Stimulated activated CD8-positive, alpha-beta memory T cell treated with anti-CD3 and anti-CD28 coated beads, Interleukin-7, amount 100 ng/mL, for 1 hour (primary cell): ENCODE measurements at places on chromosomes 2 and 18.

- DNase-seq, result no peak
These were observed 38.6 kb upstream of the EPHA4 start for GRCh38 chr2:221610675-221611074.

- no peak for DNase-seq
These were observed 129.6 kb downstream of the PPP1R1C start for GRCh38 chr2:182115258-182115657.

- no peak for DNase-seq
These were observed 193.0 kb upstream of the CYP26B1 start for GRCh38 chr2:72340665-72341064.

DNA sequence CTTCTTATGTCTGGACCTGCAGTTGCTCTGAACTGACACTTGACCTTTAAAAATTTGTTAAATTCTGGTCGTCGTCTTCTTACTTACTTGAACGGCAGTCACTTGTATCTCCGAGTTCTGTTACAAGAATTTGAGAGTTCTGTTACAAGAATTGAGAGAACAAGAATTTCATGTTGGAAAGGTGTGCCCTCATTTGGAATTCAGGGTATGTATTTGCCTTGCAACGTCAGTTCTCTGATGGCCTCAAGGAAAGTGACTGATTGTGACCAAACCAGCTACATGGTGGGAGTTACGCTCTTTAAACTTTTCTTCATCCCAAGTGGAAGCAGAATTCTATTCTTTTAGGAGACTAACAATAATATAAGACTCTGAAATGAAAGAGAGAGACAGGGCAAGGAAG, 320.0 kb upstream of the TRIB2 start:
- no peak for DNase-seq

- no peak for DNase-seq
These were observed 64.8 kb upstream of the ALKAL2 start for GRCh38 chr2:352696-353095.
